T1000 (cell line): ENCODE measurements at places on chromosomes 6 and 20.

GRCh38 chr6:130223508-130223907 is 757 bp upstream of the SAMD3 start:
- DNase-seq = no peak

DNA sequence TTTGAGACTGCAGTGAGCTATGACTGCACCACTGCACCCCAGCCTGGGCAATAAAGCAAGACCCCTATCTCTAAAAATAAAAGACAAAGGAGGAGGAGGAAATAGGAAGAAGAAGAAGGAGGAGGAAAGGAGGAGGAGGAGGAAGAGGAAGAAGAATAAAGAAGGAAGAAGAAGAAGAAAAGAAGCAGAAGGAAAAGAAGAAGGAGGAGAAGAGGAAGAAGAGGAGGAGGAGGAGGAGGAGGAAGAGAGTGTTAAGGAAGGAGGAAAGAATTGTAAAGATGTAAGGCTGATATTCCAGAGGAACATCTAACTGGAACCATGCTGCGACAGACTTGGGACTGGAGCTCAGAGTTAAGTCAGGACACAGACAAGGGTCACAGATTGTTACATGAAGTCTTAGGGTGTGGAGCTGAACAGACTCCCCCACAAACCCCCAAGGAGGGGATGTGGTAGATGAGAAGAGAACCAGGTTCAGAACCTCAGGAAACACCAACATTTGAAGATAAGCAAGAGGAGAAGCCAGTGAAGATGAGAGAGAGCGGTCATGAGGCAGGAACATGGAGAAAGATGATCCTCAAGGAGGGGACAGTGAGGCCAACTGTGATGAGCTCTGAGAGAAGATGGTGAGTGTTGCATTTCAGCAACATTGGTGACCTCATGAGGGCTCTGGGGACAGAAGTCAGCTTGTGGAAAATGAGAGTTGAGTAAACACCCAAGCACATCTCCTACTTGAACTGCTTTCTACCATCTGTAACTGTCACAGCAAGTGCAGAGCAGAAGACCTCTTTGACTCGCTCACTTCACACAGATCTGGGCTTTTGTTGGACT is 118.2 kb downstream of the CD164 start:
- DNase-seq = no peak

GRCh38 chr6:131958542-131959470 is 7.6 kb upstream of the CCN2 start:
- no peak for DNase-seq

GRCh38 chr6:17022604-17023003 is 79.2 kb upstream of the STMND1 start:
- no peak for DNase-seq

- DNase-seq = no peak
Measured at GRCh38 chr6:158718461-158719046, 68.7 kb downstream of the SYTL3 start.

- no peak for DNase-seq
Measured at GRCh38 chr6:44446626-44447300, 59.3 kb downstream of the CDC5L start.

GRCh38 chr20:60008130-60008808 is 50.0 kb downstream of the CDH26 start:
- no peak for DNase-seq

GRCh38 chr6:150617496-150618460 is 18.1 kb downstream of the PLEKHG1 start:
- DNase-seq = no peak

DNA sequence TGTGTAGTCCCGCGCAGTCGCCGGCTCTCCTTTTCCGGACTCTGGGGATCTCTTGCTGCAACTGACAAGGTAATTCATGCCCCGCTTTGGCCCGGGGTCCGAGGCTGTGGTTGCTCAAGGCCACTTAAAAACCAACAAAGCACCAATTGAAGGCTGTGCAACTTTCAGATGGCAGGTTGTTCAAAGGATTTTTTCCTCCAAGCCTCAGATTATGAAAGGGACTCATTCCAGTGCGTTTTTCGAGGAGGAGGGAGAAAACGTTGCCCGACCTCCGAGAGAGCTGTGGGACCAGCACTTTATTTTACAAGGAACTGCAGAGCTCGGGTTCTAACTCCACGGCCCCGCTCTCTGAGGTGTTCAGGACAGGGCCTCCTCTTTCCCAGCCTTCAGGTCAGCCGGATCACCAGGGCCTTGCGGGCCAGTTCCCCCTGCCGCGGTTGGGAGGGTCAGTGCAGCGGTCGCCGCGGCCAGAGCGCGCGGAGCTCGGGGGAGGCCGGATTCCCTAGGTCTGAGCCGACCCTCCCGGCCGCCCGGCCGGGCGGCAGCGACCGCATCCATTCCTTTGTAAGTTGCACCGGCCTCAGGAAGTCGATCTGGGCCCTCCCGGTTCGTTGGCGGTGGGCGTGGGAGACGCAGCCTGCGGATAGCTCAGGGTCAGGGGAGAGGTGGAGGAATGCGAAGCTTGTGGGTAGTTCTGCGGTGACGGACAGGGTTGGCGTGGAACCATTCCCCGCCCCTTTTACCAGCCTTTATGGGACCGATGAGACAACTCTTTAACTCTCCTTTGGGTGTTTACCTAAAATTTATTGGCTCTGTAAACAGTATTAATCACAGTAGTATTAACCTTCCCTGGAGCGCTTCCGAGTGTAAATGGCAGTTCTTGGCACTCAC is 1.6 kb downstream of the UTRN start:
- DNase-seq = peak; percentile 86

DNA sequence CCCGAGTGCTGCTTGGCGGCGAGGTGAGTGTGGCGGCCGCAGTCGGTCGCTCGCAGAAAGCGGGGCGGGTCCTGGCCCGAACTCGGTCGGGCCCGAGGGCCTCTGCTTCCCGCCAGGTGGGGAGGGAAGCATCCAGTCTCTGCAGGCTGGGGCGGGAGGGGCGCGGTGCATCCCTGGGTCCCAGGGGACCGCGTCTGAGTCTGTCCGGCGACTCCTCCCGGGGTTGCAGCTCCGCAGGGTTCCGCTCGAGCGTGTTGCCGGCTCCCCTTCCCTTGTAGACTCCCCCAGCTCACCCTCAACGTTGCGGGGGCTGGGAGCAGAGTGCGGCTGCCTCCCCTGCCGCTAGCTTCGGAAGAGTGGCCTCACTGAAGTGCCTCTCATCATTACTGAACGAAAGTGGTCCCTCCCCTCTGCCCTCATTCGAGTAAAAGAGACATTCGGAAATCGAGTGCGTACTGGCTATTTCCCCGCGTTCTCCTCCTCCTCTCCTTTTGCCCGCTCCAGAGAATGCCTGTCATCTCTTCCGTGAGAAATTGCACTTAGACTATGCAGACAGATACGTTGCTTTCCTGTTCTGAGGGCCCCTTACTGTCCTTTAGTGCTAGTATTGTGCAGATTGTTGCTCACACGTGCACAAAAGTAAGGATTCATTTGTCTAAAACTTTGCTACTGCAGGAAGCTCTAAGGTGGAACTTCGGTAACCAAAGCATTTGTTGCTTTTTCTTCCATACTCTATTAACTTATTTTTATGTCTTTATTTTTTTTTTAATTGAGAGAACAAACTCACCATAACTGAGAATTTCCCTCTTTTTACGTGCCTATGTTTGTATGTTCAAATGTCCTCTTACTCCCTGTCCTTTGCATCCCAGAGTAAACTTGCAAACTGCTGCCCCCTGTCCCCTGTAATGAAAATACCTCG is 751 bp downstream of the MAP3K4 start:
- DNase-seq = peak; percentile 68

DNA sequence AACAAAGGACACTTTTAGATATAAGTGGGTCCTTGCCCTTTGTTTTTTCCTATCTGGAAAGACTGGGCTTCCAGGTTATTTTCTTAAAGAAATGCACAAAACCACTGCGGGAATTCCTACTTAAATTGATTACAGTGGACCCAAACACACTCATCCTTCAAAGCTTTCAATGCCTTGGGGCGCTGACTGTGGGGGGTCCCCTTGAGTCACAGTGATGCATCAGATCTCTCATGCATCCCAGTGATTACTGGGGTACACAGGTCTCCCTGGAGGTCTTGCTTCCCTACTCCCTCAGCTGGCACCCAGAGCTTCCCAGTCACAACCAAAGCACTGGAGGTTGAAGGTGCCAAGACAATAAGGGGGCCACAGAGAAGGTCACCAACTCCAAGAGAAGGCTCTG is 20.7 kb downstream of the ABHD12 start:
- DNase-seq = peak; percentile 70

DNA sequence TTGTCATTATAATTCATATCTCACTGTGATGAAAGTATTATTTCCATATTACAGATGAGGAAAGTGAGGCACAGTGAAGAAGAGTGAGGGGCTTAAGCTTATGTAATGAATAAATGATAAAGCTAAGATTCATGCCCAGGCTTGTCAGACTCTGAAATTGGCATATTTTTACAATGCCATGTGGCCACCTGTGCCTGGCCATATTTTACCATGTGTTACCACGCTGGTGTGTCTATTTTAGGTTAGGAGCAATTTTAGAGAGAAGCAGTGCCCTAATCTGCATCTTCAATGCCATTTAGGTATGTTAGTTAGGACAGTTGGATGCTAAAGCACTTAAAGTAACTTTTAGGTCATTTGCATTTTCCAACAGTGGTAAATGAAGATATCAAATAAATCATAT is 188.0 kb upstream of the FLRT3 start:
- no peak for DNase-seq
